ENCODE measurements at places on chromosomes 6 and 20. TPM values are rescaled to one million over a fixed set of nuclear protein-coding genes. Genes with fewer than 3 reads are reported as not detected.

GRCh38 chr20:1437235-1437904 is 29.3 kb downstream of the NSFL1C start:
- no peak overlapping the region for H3K27ac ChIP-seq
- no peaks in the 10 kb centered on the region for H3K36me3 ChIP-seq
- DNase-seq: peak; percentile 68
- H3K4me3 ChIP-seq: no peak overlapping the region

TRIM40 gene
- not detected for total RNA-seq

PACRG gene
- 10.9 TPM for total RNA-seq

DDO gene
- total RNA-seq: not detected

GRCh38 chr6:29216528-29216927 is 45.8 kb downstream of the OR2J2 start:
- no peaks in the 10 kb centered on the region for H3K27me3 ChIP-seq
- H3K4me1 ChIP-seq: no peaks in the 10 kb centered on the region
- H3K4me3 ChIP-seq: no peak overlapping the region

MOCS3 gene
- 2.9 TPM for total RNA-seq

- no peak for DNase-seq
These were observed 480.2 kb upstream of the RNF217 start for GRCh38 chr6:124482071-124482491.

LTB gene
- total RNA-seq: 0.78 TPM

GRCh38 chr6:139891471-139891870 is 517.0 kb upstream of the CITED2 start:
- peaks cover 3% of the 10 kb centered on the region for H3K4me1 ChIP-seq
- no peak overlapping the region for H3K4me3 ChIP-seq

GRCh38 chr20:56362833-56363413 is 4.1 kb downstream of the FAM210B start:
- H3K27me3 ChIP-seq: no peaks in the 10 kb centered on the region
- peaks cover 15% of the 10 kb centered on the region for H3K4me1 ChIP-seq
- no peak for DNase-seq
- H3K36me3 ChIP-seq: peaks cover 9% of the 10 kb centered on the region
- H3K4me3 ChIP-seq: no peak overlapping the region
- no peak overlapping the region for H3K27ac ChIP-seq

GRCh38 chr6:21767891-21768648 is 174.5 kb downstream of the SOX4 start:
- DNase-seq: no peak
- H3K36me3 ChIP-seq: no peaks in the 10 kb centered on the region
- no peaks in the 10 kb centered on the region for H3K4me1 ChIP-seq
- no peak overlapping the region for H3K4me3 ChIP-seq

- H3K4me1 ChIP-seq: peaks cover 47% of the 10 kb centered on the region
- H3K27ac ChIP-seq: peak overlapping the region; percentile 98
- DNase-seq: no peak
These were observed 837 bp downstream of the TRAM2 start for GRCh38 chr6:52576054-52576391.

DNA sequence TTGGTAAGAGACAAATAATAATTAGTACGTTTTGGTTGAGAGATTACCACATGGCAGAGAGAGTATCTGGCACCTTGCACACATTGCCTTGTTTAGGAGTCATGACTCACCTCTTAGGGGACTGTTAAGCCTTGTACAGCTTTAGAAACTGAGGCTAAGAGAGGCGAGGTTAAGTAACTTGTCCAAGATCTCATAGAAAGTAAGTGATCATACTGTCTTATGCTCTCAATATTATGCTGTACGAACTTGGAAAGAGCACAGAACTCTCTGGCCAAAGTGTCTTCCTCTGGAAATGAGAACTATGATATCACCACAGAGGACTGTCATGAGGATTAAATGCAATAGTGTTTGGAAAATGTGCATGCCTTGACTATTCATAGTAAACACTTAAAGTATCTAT is 249.0 kb downstream of the UTRN start:
- no peak overlapping the region for H3K4me3 ChIP-seq
- DNase-seq: no peak
- no peak overlapping the region for H3K27ac ChIP-seq
- H3K36me3 ChIP-seq: no peaks in the 10 kb centered on the region
- no peaks in the 10 kb centered on the region for H3K4me1 ChIP-seq

- DNase-seq: peak; percentile 60
- no peaks in the 10 kb centered on the region for H3K27me3 ChIP-seq
- peaks cover 14% of the 10 kb centered on the region for H3K4me1 ChIP-seq
- H3K4me3 ChIP-seq: no peak overlapping the region
- H3K27ac ChIP-seq: peak overlapping the region; percentile 21
These were observed 995 bp upstream of the GSTA4 start for GRCh38 chr6:52995913-52996645.

DNA sequence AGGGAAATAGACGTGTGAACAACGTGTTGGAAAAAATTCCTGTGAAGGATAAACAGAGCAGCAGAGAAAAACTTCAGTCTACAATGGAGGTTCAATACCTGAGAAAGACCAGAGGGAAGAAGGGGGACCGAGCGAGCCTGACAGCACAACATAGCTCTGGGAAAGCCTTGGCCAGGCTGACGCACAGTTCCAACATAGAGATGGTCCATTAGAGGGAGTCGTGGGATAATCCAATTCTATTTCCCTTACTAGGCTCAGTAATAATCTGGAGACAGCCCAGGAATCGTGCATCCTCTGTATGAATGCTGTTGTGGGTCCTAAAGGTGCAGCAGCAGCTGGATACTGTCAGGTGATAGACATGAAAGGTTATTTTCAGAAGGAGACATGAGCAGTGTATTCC is 370.8 kb upstream of the BTBD3 start:
- H3K4me3 ChIP-seq: no peak overlapping the region
- DNase-seq: no peak
- no peak overlapping the region for H3K27ac ChIP-seq
- no peaks in the 10 kb centered on the region for H3K27me3 ChIP-seq
- H3K4me1 ChIP-seq: peaks cover 15% of the 10 kb centered on the region

DNA sequence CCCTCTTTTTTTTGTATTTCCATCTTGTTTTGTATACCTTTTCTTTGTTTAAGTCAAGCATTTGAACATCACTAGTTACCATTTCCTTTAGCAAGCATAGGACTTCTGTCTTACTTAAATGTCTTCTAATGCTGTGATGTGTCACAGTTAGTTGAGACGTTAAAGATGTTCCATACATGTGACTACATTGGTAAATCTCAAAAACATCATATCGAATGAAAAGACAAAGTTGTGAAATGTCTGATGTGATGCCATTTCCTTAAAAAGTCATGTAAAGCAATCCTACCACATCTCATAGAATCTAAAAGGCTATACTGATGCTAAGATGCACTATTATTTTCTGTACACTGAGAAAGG is 26.8 kb downstream of the SLC16A10 start:
- H3K27ac ChIP-seq: no peak overlapping the region
- H3K36me3 ChIP-seq: no peaks in the 10 kb centered on the region
- H3K4me3 ChIP-seq: no peak overlapping the region
- no peaks in the 10 kb centered on the region for H3K27me3 ChIP-seq
- DNase-seq: no peak

- no peak overlapping the region for H3K4me3 ChIP-seq
- DNase-seq: peak; percentile 67
- H3K27ac ChIP-seq: peak overlapping the region; percentile 28
- H3K27me3 ChIP-seq: peaks cover 10% of the 10 kb centered on the region
- H3K4me1 ChIP-seq: peaks cover 12% of the 10 kb centered on the region
These were observed 85.5 kb downstream of the TRIM27 start for GRCh38 chr6:28838289-28838633.

DNA sequence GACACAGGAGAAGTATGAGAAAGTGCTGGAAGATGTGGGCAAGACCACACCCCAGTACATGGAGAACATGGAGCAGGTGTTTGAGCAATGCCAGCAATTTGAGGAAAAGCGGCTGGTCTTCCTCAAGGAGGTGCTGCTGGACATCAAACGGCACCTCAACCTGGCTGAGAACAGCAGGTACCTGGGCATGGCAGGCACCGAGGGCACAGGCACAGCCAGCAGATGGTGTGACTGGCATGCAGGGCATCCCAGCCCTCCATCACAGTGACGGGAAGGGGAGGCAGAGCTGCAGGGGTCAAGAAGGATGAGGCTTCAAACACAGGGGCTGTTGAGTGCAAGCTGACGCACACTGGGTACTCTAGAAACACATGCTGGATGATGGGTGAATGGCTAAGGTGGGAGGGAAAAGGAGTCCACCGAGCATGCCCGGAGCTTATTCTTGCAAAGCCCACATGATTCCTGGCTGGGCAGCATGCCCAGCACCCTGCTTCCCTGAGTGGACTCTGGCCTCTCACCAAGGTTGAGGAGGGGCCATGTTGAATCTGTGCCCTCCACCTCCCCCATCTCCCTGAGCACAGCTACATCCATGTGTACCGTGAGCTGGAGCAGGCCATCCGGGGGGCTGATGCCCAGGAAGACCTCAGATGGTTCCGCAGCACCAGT is 26.3 kb downstream of the SPDEF start:
- no peak overlapping the region for H3K4me3 ChIP-seq
- H3K4me1 ChIP-seq: peaks cover 10% of the 10 kb centered on the region
- H3K27ac ChIP-seq: no peak overlapping the region
- DNase-seq: peak; percentile 75
- no peaks in the 10 kb centered on the region for H3K36me3 ChIP-seq
- H3K27me3 ChIP-seq: no peaks in the 10 kb centered on the region

DNA sequence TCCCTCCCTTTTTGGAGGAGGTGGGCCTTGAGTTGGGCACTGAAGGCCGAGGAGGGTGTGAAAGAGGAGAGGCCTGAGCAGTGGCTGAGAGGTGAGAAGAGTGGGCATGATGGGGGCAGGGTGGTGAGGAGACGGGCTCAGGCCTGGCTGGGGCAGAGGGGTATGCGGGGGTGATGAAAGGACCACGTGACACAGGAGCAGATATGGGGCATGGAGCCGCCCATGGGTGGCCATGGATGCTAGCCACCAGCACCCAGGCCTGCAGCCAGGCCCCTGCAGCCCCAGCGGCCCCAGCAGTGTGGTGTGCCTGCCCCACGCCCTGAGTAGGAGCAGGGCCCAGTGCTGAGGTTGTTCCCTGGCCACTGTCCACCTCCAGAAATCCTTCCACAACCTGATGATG is 26.5 kb downstream of the UQCC2 start:
- H3K36me3 ChIP-seq: no peaks in the 10 kb centered on the region
- no peaks in the 10 kb centered on the region for H3K27me3 ChIP-seq
- no peaks in the 10 kb centered on the region for H3K4me1 ChIP-seq

DNA sequence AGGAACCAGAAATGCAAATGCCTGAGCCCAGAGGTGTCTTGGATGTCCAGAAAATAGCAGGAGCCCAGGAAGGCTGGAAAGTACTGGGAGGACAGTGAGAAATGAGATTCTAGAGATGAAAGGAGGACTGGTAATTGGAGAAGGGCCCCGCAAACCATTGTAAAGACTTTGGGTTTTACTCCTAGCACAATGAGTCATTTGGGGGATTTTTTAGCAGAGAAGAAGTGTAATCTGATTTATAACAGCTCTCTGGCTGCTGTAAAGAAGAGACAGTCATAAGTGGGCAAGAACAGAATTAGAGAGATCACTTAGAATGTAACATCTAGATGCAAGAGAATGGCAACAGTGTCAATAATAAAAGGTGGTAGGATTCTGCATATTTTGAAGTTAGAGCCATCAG is 40.2 kb downstream of the SLC35F1 start:
- H3K4me3 ChIP-seq: no peak overlapping the region
- no peak overlapping the region for H3K27ac ChIP-seq
- H3K4me1 ChIP-seq: no peaks in the 10 kb centered on the region
- H3K36me3 ChIP-seq: no peaks in the 10 kb centered on the region
- no peak for DNase-seq
- no peaks in the 10 kb centered on the region for H3K27me3 ChIP-seq

ELOVL4 gene
- total RNA-seq: 0.52 TPM

GRCh38 chr6:35008858-35009257 is 119.8 kb downstream of the ANKS1A start:
- no peak overlapping the region for H3K4me3 ChIP-seq
- H3K27me3 ChIP-seq: no peaks in the 10 kb centered on the region

DNA sequence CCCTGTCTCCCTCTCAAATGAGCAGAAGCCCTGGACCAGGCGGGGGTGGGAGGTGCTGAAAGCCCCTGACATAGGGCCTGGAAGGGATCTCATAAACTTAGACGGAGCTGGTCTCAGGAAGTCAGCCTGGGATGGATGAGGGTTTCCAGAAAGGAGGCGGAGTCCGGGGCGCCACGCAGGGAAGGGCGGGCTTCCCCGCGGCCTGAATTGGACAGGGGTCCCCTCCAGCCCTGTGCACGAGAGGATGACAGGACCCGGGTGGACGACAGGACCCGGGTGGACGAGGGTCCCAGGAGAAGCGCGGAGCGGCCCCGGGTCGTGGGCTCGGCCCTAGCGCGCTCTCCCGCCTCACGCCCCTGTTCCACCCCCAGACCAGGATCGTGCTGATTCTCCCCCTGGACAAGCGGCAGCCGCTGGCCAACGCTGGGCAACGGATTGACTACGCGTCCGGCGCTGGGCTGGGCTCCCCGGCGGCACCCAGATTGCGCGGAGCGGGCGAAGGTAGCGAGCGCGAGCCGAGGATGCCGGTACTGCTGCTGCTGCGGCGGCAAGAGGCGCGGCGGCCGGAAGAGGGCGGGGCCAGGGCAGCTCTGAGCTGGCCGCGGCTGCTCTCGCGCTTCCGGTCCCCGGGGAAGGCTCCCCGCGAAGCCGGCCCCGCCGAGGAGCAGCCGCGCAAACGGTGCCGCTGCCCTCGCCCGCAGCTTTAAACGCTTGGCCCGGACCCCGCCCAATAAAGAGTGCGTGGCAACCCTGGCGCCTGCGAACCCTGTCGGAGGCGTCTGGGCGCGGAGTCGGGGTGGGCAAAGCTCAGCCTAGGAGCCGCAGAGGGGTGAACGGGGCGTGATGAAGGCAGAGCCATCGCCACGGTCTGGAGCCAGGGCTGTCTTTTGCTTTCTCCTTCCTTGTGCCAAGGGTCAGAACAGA is 1.3 kb downstream of the C20orf144 start:
- peak; percentile 84 for DNase-seq
- no peaks in the 10 kb centered on the region for H3K27me3 ChIP-seq
- H3K27ac ChIP-seq: peak overlapping the region; percentile 89
- peaks cover 46% of the 10 kb centered on the region for H3K4me1 ChIP-seq
- peak overlapping the region; percentile 51 for H3K4me3 ChIP-seq

- no peak overlapping the region for H3K27ac ChIP-seq
- H3K4me3 ChIP-seq: no peak overlapping the region
- no peaks in the 10 kb centered on the region for H3K27me3 ChIP-seq
- H3K4me1 ChIP-seq: no peaks in the 10 kb centered on the region
- H3K36me3 ChIP-seq: peaks cover 6% of the 10 kb centered on the region
These were observed 86.2 kb downstream of the AHI1 start for GRCh38 chr6:135411339-135411738.

DNA sequence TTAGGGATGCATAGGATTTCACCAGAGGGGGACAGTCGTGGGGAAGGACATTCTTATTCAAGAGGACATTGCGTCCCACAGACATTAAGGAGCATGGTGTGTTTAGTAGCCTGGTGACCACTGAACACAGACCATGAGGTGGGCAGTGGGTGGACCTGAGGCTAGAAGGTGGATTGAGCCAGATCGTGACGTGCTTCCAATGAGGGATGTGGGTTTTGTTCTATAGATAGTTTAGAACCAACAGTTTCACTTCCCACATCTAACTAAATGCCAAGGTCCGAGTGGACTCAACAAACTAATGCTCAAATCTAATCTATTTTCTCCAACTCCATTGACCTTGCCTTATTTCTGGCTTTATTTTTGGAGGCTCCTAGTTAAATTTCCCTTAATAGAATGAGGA is 58.5 kb downstream of the OGFRL1 start:
- no peak for DNase-seq
- peaks cover 10% of the 10 kb centered on the region for H3K4me1 ChIP-seq
- H3K27ac ChIP-seq: no peak overlapping the region
- H3K36me3 ChIP-seq: no peaks in the 10 kb centered on the region
- no peaks in the 10 kb centered on the region for H3K27me3 ChIP-seq
- H3K4me3 ChIP-seq: no peak overlapping the region

HDAC2 gene
- total RNA-seq: 31.3 TPM

PIM1 gene
- total RNA-seq: 7.3 TPM

PCIF1 gene
- total RNA-seq: 28.7 TPM

- H3K27me3 ChIP-seq: no peaks in the 10 kb centered on the region
- no peak overlapping the region for H3K4me3 ChIP-seq
- H3K36me3 ChIP-seq: no peaks in the 10 kb centered on the region
- peaks cover 13% of the 10 kb centered on the region for H3K4me1 ChIP-seq
These were observed 4.2 kb upstream of the ZBTB12 start for GRCh38 chr6:31906122-31906521.

Data from body of pancreas (tissue), 4 donors.